ENCODE measurements at places on chromosomes 3 and 15.

GRCh38 chr15:101221902-101222301 lies 29.9 kb downstream of the CHSY1 start:
- DNase-seq: no peak

- DNase-seq: no peak
Measured at GRCh38 chr3:147404000-147404799, 2.1 kb downstream of the ZIC4 start.

DNA sequence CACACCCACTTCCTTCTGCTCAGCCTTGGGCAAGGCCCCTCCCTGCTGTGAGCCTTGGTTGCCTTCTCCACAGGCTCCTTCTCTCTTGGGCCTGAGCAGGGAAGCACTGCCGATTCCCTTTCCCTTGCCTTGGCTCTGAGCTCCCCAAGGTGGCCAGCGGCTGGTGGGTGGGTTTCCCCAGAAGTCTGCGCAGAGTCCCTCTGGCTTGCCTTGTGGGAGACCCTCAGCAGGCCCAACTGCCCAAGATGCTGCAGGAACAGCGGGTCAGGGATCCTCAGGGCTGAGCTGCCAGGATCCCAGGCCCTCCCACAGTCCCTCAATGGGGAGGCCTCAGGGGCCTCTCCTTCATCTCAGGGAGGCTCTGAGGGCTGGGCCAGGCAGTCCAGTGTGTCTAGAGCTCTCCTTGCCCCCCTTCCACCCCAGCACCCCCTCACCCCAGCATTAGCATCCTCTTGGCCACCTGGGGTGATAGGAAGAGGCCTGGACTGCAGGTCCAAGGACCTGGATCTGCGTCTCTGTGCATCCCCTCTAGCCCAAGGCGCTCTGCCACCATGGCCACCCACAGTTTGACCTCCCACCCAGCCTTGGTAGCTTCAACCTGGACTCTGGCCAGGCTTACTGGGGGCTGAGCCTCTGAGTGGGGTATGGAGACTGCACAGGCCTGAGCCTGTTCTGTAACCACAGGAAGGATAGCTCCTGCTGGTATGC lies 68.6 kb downstream of the EXOG start:
- DNase-seq: no peak

GRCh38 chr3:89184151-89184995 lies 77.0 kb downstream of the EPHA3 start:
- no peak for DNase-seq

- DNase-seq: peak; percentile 81
Measured at GRCh38 chr3:124811436-124811835, 75.7 kb downstream of the ITGB5 start.

DNA sequence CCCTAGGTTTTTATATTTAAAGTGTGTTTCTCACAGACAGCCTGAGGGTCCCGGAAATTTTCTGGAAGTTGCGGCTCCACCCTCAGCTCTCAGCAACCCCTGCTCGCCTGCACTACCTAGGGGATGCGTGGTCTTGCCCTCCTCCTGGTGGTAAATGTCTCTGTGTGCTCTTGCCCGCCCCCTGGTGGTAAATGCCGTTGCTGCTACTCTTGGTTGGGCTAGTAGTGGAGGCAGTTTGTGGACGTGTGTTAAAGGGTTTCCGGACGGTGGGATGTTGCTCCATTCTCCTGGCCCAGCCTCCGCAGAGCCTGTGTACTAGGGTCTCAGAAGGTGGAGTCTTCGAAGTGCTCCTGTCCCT lies 27.4 kb downstream of the STOML1 start:
- DNase-seq: peak; percentile 84

GRCh38 chr3:71956069-71956340 lies 171.1 kb upstream of the PROK2 start:
- DNase-seq: peak; percentile 3

DNA sequence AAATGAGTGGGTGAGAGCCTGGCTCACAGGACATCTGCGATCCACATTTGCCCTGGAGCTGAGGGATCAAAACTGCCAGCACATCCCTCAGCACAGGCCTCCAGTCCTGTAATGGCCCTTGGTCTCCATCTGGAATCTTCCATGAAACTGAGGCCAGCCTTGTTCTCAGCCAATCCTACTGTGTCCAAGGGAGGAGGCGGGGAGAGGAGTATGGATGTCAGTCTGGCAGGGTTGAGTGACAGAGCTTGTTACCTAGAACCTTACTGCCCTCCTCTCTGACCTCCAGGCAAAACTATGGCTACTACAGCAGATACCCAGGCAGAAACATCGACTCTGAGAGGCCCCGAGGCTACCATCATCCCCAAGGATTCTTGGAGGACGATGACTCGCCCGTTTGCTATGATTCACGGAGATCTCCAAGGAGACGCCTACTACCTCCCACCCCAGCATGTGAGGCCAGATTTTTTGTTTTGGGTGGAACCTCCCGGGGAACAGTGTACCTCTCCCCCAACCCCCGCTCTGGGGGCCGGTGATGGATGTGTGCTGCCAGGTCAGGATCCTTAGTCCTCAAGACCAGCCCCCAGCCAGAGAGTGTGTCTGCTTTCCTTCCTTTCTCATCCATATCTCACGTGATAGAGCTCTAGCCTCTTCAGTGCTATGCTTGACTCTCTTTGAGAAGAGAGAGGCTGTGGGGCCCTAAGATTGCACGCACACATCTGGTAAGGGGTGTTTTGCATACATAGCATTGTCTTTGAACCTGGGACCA lies 41.3 kb downstream of the CHDH start:
- peak; percentile 55 for DNase-seq

GRCh38 chr15:28943611-28944230 lies 57.9 kb downstream of the APBA2 start:
- no peak for DNase-seq

- no peak for DNase-seq
Measured at GRCh38 chr15:28185148-28185895, 86.2 kb upstream of the OCA2 start.

DNA sequence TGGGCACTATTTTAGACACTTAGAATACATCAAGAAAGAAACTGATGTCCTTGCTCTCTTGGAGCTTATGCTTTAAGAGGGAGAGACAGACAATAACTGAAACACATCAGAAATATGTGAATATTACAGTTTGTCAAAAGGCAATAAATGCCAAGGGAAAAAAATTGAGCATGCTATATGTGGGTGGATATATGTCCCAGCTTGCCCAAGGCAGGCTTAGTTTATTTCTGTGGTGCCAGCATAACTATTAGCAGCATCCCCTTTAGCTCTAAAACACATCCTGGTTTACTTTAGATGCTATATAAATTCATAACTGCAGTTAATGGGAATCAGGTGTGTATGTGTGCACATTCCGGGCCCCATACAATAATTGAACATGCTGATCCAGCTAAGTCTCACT lies 191.2 kb upstream of the PDZRN3 start:
- no peak for DNase-seq

GRCh38 chr3:116084999-116085791 lies 360.1 kb downstream of the LSAMP start:
- no peak for DNase-seq

DNA sequence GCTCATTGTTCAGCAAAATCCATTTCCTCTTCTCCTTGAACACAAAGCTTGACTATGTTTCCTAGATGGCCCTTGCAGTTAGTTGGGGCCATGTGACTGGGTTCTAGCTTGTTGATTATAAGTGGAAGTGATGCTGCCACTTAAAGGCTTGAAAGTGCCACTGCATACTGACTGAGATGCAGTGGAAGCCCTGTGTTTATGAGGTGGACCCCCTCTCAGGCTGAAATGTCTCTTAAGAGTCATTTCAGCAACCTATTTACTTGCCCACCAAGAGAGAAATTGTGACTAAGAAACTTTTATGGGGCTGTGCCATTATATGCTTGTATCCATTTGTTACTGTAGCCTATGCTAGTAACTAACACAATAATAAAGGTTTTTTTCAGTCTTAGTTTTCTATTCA lies 8.4 kb upstream of the ANP32A start:
- peak; percentile 26 for DNase-seq

GRCh38 chr15:45641374-45641781 lies 6.5 kb downstream of the SQOR start:
- DNase-seq: peak; percentile 92

- DNase-seq: no peak
Measured at GRCh38 chr15:76386926-76387325, 50.4 kb downstream of the ISL2 start.

GRCh38 chr15:89231832-89232231 lies 10.5 kb upstream of the RLBP1 start:
- DNase-seq: no peak

- DNase-seq: peak; percentile 14
Measured at GRCh38 chr3:71725271-71725991, at the start of gene EIF4E3. Gene EIF4E3 (minus strand): TSS chr3:71725402. CDS start chr3:71725367, 35 bp downstream.

GRCh38 chr15:70049701-70050301 lies 47.9 kb downstream of the TLE3 start:
- no peak for DNase-seq

- DNase-seq: peak; percentile 70
Measured at GRCh38 chr3:120450600-120451271, at the start of gene FSTL1. Gene FSTL1 (minus strand): TSS chr3:120450992. CDS start chr3:120450746, 246 bp downstream.

GRCh38 chr3:99521551-99521950 lies 116.8 kb upstream of the COL8A1 start:
- DNase-seq: no peak

GRCh38 chr3:115790759-115791158 lies 167.4 kb downstream of the GAP43 start:
- peak; percentile 96 for DNase-seq

- peak; percentile 72 for DNase-seq
Measured at GRCh38 chr15:38994310-38994709, 429.7 kb upstream of the RASGRP1 start.

GRCh38 chr15:89848970-89849292 lies 34.3 kb upstream of the ANPEP start:
- DNase-seq: no peak

DNA sequence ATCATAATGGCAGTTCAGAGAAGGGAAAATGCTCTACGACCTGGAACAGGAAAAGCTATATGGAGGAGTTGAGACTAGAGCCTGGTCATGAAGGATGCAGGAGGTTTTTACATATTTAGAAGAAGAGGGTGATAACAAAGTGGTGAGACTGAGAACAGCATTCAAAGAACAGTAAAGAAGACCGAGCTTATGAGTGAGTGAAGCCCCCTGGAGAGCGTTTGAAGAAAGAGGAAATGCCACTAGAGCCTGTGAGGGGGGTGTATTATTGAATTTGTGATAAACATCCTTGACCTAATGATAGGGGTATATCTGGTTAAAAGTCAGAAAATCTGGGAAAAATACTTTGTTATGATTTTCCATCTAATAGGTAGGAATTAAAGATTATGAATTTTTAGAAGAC lies 4.2 kb downstream of the PARP9 start:
- no peak for DNase-seq

DNA sequence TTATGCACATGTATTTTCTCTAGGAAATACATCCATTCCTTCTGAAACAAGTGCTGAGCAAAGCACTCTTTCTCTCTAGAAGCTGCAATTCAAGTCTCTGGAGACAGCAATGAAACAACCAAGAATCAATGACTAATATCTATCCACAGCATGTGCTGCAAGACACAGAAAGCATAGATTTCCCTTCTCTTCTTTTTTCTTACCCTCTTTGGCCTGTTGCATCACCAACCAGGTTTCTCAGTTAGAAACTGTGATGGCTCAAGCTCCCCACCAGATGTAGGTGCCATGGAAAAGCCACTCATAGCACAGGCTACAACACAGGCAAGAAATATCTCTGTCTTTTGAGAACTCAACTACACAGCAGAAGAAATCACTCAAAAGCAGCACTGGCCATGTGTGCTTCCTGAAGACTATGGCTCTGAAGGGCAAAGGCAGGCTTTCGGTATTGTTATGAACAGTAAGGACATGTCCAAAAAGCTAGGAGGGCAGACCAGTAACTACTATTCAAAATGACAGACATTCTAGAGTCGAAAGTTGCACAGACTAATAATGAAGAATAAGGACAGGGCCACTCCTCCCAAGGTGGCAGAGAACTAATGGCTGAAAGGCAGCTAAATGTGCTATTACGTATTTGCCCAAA lies 15.5 kb downstream of the ZDHHC3 start:
- DNase-seq: peak; percentile 13

DNA sequence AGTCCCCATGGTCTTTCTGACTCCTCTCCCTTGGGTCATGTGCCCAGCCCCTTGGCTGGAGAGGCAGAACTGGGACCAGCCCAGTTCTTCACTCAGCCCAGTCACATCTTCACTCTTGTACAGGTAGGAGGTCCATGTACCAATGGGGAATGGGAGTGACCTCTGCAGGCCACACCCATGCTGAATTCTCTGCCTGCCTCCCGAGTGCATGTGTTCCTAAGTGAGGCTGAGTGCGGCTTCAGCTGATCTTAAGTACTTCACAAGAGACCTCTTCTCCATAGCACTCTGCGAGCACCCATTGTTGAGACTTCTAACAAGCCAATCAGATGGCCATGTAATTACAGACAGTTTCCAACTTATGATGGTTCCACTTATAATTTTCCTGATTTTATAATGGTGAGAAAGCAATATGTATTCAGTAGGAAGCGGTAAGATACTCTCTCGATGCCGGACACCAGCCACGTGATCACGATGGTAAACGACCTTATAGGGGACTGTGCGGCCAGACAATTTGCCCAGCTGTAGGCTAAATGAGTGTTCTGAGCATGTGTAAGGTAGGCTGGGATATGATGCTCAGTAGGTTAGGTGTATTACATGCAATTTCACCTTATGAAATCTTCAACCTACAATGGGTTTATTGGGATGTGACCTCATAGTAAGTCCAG lies 112.1 kb downstream of the KLF13 start:
- no peak for DNase-seq

- DNase-seq: no peak
Measured at GRCh38 chr3:181358060-181358459, 353.7 kb upstream of the SOX2 start.

DNA sequence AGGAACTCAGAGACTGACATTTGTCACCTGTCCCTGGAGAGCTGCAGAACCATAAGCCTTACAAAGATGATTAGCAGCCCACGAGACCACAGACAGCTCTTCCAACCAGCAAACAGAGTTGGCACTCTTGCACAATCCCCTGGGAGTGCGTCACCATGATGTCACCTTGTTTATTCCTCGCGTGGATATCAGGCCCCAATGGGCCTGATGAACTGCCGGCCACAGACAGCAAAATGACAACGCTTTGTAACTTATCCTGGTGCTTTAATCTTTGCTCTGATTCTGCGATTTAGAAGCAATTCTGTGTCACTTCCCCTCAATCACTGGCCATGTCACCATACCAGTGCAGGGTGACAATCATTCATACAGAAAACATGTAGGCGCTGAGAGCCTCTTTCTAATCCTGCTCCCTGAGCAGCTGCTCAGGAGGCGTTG lies 89.2 kb downstream of the TAMM41 start:
- DNase-seq: peak; percentile 79

GRCh38 chr3:37640636-37641375 lies 220.9 kb upstream of the CTDSPL start:
- DNase-seq: no peak

DNA sequence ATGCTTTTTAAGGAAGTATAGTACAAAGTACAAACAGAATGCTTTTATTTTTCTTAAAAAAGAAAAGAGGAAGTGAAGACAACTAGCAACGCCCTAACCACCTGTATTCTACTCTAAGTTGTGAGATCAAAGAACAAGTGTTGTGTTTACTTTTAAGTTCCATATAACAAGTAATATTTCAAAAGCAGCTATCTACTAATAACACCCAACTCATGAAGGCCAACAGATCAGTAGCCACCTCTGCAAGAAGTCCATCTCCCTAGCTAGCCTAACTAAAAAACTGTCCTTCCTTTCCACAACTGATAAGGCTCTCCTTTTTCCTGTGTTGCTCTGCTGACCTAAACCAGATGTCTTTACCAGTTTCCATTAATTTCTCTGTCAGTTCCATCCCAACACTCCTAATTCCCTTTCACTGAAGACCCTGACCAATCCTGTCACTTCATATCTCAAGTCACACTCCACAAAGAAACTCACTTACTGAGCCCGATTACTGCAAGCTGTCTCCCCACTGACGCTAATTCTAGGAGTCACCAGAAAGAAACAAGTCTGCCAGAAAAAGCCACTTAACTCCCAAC lies 26.9 kb downstream of the PHC3 start:
- DNase-seq: no peak

- DNase-seq: peak; percentile 66
Measured at GRCh38 chr15:55588070-55588814, at the start of gene PYGO1. Gene PYGO1 (minus strand): TSS chr15:55588345. CDS start chr15:55587883, 462 bp downstream.
